ENCODE measurements at places on chromosomes 11 and 22.
A peak's percentile ranks its signal among the peaks of the same experiment; 100 is the strongest.

GRCh38 chr22:36088292-36088691 lies 59.7 kb upstream of the RBFOX2 start:
- no peak for DNase-seq

DNA sequence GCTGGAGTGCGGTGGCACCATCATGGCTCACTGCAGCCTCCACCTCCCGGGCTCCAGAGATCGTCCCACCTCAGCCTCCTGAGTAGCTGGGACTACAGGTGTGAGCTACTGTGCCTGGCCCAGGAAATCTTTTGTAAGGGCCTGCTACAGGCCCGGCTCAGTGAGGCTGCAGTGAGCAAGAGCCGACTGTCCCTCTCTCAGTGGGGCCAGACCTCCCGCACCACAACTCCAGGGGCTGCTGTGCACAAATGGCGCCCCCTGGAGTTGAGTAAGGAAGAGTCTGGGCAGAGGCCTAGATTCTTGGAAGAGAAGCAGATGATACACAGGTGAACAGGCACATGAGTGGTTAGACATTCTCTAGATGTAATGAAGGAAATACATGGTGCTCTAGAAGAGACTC lies 7.0 kb downstream of the SERHL2 start:
- no peak for DNase-seq

DNA sequence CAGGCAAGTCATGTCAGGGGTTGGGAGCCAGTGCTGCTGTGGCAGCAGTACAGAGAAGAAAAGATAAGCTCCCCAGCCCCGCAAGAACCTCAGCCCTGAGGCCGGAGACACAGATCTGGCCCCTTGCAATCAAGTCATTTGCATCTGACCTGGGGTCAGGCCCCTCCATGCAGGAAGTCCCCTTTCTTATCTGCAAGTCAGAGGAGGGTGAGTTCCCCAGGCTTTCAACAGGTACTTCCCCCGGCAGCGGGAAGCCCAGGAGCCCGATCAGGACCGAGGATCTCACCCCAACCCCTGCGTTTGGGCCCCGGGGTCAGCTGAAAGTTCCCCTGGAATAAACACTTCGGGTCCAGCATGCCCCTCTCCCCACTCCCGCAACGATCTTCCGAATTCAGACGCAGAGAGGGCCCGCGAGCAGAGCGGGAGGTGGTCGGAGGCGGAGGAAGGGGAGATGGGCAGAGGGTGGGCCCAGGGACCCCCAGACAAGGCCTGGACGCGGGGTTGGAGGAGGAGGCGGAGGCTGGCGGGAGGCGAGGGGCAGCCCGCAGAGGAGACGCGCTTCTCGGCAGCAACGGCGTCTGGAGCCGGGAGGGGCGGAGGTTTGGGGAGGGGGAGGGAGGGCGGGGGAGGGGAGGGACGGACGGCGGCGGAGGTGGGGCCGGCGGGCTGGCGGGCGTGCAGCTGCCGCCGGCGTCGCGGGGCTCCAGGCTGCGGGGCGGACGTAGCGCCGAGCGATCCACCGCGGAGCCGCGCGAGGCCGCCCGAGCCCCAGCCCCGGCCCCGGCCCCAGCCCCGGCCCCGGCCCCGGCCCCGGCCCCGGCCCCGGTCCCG lies at the start of gene TSPAN18:
Gene TSPAN18 (plus strand): TSS at position 680 of the 831 bp plus-strand sequence. CDS start 179,455 bp downstream, outside the sequence.
- peak; percentile 73 for DNase-seq

- no peak for DNase-seq
Observed at GRCh38 chr22:35564975-35565867, 24.6 kb downstream of the RASD2 start.

DNA sequence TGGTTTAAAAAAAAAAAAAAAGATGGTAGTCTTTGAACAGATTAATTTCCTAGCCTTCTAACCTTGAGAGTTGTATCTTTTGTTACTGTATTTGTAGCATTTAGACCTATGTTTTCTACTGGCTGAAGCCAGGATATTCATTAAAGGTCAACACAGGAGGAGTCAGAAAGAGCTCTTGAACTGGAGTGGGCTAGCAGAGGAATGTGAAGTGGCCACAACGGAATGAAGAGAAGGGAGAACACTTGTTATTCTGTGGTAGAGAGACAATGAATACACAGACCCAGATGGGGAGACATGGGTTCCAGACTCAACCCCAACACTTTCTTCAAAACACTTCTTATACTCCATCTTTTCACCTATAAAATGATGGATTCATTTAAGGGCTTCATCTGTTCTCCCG lies 88.1 kb downstream of the RELT start:
- no peak for DNase-seq
